PC-9 (cell line): ENCODE measurements at places on chromosomes 7 and 10.

GRCh38 chr10:30829901-30830300, 200.3 kb upstream of the LYZL2 start:
- DNase-seq, result no peak
- H3K27ac ChIP-seq, result no peak overlapping the region
- no peak overlapping the region for H3K4me3 ChIP-seq
- H3K27me3 ChIP-seq, result no peaks in the 10 kb centered on the region

DNA sequence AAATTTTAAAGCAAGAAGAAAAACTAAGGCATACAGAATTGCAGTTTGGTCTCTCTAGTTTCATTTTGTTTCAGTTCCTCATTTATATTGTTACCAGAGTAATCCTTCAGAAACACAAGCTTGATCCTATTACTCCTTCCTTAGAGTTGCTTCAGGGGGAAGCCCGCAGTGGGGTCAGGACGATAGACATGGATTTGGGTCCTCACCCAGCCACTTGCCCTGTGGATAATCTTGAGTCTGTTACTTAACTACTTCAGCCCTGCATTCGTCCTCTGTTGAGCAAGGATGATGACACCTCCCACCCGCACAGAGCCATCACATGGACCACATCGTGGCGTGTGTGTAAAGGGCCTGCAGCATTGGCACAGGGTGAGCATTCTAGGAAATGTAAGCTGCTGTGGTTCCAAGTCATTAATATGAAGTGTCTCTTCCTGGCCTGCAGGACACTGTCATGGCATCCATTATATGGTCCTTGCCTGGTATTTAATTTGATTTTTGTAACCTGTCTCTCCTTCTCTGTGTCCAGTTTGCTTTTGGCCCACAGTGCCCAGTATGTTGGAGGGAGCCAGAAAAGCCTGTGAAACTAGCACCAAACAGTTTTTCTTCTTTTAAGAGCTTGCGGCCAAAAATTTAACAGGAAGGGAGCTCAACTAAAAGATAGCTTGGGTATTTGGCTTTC, 111.2 kb downstream of the EEPD1 start:
- H3K27me3 ChIP-seq, result no peaks in the 10 kb centered on the region
- no peak overlapping the region for H3K27ac ChIP-seq
- no peak overlapping the region for H3K4me3 ChIP-seq
- no peaks in the 10 kb centered on the region for H3K36me3 ChIP-seq

GRCh38 chr10:29987471-29987870, 71.9 kb downstream of the JCAD start:
- DNase-seq, result no peak
- no peaks in the 10 kb centered on the region for H3K27me3 ChIP-seq
- H3K4me3 ChIP-seq, result no peak overlapping the region
- H3K36me3 ChIP-seq, result no peaks in the 10 kb centered on the region
- H3K27ac ChIP-seq, result no peak overlapping the region
- no peaks in the 10 kb centered on the region for H3K4me1 ChIP-seq

GRCh38 chr7:94423863-94424735, 29.4 kb downstream of the COL1A2 start:
- no peak for DNase-seq
- no peaks in the 10 kb centered on the region for H3K36me3 ChIP-seq
- H3K4me1 ChIP-seq, result no peaks in the 10 kb centered on the region; the same call in 1 of the 2 replicates
- no peak overlapping the region for H3K27ac ChIP-seq
- H3K27me3 ChIP-seq, result no peaks in the 10 kb centered on the region
- no peak overlapping the region for H3K4me3 ChIP-seq

DNA sequence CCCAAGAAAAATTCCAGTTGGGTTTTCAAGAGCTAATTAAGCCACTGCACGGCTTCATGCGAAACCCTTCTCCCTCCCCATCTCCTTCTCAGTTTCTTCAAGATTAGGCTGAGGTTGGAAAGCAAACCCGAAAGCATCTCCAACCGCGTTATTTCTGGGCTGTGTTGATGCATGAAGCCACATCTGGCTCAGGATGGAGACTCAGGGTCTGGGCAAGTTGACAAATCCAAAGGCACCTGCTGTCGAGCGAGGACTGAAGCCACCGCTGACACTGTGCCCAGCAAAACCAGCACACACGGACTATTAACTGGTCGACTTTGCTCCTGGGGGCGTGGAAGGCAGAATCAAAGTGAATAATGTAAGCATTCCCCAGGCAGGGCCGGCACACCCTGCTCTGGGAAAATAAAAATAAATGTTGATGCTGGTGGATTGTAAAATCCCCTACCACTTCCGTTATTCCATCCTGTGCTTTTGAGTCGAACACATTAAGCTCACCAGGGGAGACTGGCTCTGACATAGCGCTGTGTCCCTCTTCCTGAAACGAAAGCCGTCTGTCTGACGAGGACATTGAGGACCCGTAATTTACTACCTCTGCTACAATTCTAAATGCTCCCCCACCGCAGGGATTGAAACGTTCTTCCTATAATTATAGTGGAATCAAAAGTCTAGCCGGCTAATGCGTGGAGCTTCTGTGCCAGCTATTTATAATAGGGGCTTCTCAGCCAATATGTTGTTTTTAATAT, 269.8 kb downstream of the ADARB2 start:
- H3K27ac ChIP-seq, result no peak overlapping the region
- H3K27me3 ChIP-seq, result peaks cover 51% of the 10 kb centered on the region
- H3K4me1 ChIP-seq, result no peaks in the 10 kb centered on the region
- DNase-seq, result no peak

DNA sequence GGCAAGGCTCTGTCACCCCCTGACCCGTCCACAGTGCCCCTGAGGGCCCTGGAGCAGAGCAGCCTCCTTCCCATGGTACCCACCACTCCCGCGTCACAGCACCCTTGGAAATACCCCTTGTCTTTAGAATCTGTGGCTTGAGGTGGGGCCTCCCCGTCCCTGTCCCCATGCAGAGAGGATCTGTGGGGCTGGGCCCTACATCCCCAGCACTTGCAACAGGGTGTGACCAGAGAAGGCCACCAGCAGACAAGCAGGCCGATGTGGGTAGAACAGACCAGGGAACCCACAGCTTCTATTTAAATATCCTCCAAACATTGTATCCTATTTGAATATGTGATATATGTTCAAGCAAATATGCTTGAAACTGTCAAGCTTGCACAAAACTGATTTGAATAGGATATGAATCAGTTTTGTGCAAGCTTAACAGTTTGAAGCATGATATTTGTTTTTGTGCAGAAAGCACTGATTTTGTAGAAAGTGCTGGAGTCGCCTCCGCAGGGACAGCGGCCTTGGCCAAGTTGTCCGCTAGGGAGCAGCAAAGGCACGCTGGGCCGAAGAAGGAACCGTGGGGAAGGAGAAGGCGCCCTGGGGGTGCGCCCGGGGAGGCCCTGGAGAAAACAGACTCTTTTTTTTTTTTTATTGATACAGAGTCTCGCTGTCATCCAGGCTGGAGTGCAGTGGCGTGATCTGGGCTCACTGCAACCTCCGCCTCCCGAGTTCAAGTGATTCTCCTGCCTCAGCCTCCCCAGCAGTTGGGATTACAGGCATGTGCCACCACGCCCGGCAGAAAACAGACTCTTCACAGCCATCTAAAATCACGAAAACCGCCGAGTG, 2.2 kb downstream of the CFAP46 start:
- no peaks in the 10 kb centered on the region for H3K36me3 ChIP-seq
- no peak overlapping the region for H3K4me3 ChIP-seq
- no peak for DNase-seq
- H3K27ac ChIP-seq, result no peak overlapping the region

DNA sequence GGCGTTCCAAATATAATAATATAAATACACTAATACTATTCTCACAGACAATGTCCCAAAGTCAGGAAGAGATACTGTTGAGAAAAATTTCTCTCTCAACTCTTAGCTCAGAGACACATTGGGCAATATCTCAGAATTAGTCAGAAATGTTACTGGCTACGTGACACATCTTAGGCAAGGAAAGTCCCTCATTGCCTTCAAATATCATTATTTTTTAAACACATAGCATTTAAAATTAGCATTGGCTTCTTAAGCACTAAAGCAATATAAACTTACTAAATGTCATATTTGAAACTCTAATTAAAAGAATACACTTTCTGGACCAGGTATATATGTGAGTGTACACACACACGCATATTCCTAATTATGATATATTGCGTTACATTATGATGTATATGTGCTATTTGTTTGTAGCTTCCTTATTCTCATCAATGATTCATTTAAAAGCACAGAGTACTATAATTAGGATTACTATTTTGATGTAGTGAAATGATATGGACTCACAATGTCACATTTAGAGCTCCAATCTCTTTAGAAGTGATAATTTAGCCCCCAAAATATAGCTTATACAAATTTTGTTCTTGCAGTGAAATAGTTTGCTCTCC, 255.8 kb downstream of the TWIST1 start:
- H3K4me1 ChIP-seq, result peaks cover 4% of the 10 kb centered on the region
- H3K4me3 ChIP-seq, result no peak overlapping the region
- no peak overlapping the region for H3K27ac ChIP-seq
- DNase-seq, result no peak

DNA sequence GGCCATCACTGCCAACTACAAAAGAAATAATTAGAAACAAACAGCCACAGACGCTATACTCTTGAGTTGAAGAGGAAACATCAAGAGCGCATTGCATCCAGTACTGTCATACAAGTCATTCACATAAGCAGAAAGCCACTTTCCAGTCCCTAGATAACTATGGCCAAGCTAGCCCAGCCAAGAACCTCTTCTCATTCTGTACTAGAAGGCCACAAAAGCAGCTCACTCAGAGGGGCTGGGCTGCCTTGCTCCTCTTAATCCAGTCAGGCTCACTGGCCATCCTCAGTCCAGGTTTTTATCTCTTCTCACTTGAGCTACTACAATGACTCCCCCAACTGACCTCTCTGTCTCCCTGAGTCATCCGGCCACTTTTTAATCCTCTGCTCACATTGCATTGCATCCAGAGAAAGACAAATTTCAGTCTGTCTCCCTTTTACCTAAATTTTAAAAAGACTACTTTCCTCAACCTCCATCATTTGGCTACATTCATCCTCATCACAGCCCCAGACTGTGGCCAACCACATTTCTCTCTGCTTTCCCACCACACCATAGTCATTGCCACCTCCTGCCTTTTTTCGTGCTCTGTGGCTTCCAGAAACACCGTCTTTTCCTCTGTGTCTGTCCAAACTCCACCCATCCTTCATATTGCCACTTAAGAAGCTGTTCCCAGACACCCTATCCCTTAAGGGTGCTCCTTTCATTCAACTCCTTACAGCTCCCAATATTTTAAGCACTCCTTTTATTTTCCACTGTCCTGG, 25.0 kb downstream of the PPP1R3C start:
- H3K4me3 ChIP-seq, result no peak overlapping the region
- no peak overlapping the region for H3K27ac ChIP-seq
- no peaks in the 10 kb centered on the region for H3K27me3 ChIP-seq
- H3K4me1 ChIP-seq, result peaks cover 26% of the 10 kb centered on the region
- no peaks in the 10 kb centered on the region for H3K36me3 ChIP-seq

DNA sequence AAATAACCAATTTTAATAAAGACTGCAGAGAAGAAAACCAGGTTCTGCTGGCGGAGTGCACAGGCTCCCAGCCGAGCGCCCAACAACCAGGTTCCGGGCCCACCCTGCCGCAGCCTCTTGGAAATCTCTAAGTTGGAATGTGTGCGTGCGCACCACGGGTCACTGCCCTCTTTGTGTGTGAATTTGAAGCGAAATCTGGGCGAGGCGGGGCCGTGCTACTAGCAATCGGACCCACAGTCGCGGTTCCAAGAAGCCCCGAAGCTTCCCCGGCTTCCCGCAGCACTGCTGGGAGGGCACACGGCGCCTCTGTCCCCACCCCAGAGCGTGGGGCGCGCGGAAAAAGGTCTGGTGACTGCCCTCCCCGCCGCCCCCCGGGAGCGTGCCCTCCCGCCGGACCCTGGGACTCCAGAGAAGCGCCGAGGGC, 666 bp upstream of the MAP3K8 start:
- DNase-seq, result peak; percentile 71
- peak overlapping the region; percentile 95 for H3K27ac ChIP-seq
- H3K4me1 ChIP-seq, result peaks cover 62% of the 10 kb centered on the region
- peak overlapping the region; percentile 95 for H3K4me3 ChIP-seq

GRCh38 chr7:29573567-29573966, 9.9 kb downstream of the PRR15 start:
- no peaks in the 10 kb centered on the region for H3K27me3 ChIP-seq
- peaks cover 7% of the 10 kb centered on the region for H3K36me3 ChIP-seq
- H3K4me3 ChIP-seq, result no peak overlapping the region
- H3K4me1 ChIP-seq, result peaks cover 16% of the 10 kb centered on the region

- no peak overlapping the region for H3K27ac ChIP-seq
- H3K36me3 ChIP-seq, result peaks cover 6% of the 10 kb centered on the region; the same call in 1 of the 2 replicates
- H3K4me1 ChIP-seq, result no peaks in the 10 kb centered on the region
- H3K4me3 ChIP-seq, result no peak overlapping the region
Measured at GRCh38 chr7:17354473-17354872, 56.0 kb downstream of the AHR start.

DNA sequence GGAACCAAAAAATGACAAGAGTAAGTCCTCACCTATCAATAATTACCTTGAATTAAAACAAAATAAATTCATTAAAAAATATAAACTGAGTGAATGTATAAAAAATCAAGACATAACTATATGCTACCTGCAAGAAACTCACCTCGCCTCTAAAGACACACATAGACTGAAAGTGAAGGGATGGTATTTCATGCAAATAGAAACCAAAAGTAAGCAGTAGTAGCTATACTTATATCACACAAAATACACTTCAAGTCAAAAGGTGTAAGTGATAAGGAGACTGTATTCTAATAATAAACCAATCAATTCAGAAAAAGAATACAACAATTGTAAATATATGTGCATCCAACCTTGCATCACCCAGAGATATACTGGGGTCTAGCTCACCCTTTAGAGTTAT, 332.6 kb downstream of the SH2D4B start:
- DNase-seq, result no peak
- no peaks in the 10 kb centered on the region for H3K27me3 ChIP-seq
- no peaks in the 10 kb centered on the region for H3K4me1 ChIP-seq
- no peak overlapping the region for H3K27ac ChIP-seq
- H3K4me3 ChIP-seq, result no peak overlapping the region

DNA sequence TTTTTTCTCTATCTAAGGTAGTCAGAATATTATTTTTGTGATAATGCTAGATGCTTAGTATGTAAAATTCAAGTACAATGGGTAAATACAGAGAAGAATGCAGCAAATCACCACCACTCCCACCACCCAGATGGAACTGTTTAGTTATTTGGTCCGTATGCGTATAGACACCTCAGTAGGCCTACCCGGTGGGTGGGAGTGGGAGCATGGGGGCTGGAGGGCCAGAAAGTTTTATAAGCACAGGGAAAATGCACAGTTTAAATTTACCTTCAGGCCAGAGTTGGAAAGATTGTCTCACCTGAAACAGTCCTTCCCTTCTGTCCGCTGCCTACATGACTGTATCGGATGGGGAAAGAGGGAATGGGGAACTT, 15.5 kb downstream of the CHST3 start:
- H3K27me3 ChIP-seq, result no peaks in the 10 kb centered on the region
- no peak overlapping the region for H3K27ac ChIP-seq
- DNase-seq, result no peak

GRCh38 chr10:44378626-44379025, 6.3 kb downstream of the CXCL12 start:
- H3K36me3 ChIP-seq, result no peaks in the 10 kb centered on the region
- no peak overlapping the region for H3K4me3 ChIP-seq
- no peak for DNase-seq
- H3K27ac ChIP-seq, result no peak overlapping the region
- no peaks in the 10 kb centered on the region for H3K4me1 ChIP-seq
